ENCODE measurements at places on chromosomes 1 and 21.

GRCh38 chr1:205595861-205596260 is 36.0 kb downstream of the ELK4 start:
- DNase-seq: no peak

DNA sequence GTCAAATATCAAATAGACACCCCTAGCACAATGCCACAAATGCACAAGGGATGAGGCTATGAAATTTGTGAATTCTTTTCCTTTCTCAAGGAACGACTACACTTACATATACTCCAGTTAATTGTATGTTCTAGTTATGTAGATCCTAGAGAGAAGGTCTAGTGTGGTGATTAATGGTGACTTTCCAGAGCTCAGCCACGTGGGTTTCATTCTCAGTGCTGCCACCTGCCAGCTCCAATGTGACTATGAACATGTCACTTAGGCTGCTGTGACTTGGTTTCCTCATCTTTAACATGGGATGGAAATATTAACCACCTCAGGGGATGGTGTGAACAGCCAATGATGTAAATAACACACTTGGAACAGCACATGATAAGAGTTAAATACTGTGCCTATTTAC is 138.3 kb downstream of the APP start:
- DNase-seq: no peak

- no peak for DNase-seq
Measured at GRCh38 chr1:160925652-160926244, 28.9 kb downstream of the ITLN2 start.

DNA sequence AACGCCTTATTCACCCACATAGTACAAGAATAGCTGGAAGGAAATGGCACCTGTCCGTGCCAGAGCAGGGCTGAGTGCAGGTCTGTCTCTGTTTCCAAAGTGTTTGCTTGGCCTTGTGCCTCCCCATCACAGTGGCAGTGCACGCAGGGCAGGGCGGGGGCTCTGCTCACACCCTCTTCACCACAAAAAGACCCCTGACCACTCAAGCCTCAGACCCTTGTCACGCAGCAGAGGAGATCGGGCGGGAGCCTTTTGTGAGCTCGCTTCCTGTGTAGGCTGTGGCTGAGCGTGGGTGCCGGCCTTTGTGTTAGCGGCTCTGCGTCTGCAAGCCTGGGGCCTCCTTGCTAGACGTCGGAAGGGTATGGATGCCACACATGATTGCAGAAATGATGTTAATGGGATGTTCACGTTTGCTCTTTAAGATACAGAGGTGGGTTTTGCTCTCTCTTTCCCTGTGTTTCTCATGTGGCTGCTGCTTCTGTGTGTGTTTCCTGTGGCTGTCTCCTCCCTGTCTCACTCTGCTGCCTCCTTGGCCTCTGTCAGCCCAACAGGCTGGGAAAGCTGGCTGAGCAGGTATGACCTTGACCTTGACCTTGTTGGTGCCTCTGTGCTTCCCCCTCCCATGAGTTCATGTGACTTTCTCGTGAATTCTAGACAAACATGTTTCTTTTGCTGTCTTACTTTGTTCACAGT is 45.4 kb downstream of the S100B start:
- peak; percentile 41 for DNase-seq

DNA sequence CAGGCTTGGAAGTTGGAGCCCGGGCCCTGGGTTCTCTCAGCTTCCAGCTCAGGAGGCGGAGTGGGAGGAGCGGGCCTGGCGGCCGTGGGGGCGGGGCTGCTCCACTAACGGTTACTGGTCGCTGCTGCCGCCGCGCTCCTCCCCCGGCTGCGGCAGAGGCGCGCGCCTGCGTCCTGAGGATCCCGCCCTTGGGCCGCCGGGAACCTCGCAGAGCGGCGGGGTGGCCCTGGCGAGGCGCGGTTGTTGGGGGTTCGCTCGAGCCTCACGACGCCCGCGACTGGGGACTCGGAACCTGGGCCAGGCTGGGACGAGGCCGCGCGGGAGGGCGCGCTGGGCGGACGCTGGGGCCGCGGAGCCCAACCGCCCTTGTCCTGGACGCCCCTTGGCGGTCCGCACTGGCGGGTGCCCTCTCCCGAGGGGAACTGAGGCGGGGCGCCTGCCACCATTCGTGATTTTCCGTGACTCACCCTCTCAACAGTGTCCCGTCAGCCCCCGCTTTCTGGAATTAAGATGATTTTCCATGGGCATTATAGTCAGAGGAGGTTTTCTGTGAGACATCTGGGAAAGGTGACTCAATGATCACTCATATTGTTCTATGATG is 34.1 kb downstream of the OR2G3 start:
- no peak for DNase-seq

DNA sequence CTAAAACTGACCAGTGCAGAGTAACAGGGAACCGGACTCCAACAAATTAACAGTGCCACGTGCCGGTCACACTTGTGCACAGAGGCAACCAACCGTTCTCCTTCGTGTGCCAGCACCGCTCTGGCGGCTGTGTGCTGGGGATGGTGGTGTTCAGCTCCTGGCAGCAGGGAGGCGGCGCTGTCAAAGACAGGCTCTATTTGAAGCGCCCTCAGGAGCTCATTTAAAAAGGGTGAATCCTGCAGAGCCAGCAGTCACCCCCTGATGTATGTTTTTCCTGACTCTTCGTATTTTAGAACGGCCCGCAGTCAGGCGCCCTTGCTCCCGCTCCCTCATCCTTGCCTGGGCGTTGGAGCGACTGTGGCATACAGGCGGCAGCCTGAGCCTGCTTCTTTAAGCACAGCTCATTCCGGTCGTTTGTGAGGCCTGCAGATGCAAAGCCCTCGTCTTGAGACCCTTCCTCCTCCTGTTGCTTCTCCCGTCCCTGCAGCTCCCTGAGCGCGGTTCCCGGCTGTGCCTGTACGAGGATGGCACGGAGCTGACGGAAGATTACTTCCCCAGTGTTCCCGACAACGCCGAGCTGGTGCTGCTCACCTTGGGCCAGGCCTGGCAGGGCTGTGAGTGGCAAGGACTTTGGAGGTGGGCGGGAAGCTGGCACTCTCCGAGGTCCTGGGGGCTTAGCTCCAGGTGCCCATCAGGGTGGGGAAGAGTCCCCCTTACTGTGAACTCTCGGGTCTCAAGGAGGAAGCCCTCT is 1.1 kb downstream of the DFFB start:
- no peak for DNase-seq

GRCh38 chr21:29184037-29184436 is 53.6 kb downstream of the MAP3K7CL start:
- DNase-seq: no peak
